ENCODE measurements at places on chromosomes 3 and 15.

DNA sequence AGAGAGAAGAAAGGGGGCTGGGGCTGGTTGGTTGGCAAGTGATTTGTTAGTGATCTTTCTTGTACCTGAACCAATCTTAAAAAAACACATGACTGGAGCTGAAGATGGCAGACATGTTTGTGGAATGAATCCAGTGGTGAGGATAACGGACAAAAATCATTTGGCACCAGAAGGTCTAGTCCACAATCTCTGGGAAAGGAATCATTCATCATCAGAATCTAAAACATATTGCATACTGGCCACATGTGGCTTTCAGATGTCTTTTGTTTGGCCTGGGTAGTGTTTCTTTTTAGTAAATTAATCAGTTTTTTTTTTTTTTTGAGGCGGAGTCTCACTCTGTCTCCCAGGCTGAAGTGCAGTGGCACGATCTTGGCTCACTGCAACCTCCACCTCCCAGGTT is 5.0 kb downstream of the NEK11 start:
- no peak for DNase-seq

- no peak for DNase-seq
These were observed 233.9 kb upstream of the ZBTB20 start for GRCh38 chr3:115380883-115381572.

DNA sequence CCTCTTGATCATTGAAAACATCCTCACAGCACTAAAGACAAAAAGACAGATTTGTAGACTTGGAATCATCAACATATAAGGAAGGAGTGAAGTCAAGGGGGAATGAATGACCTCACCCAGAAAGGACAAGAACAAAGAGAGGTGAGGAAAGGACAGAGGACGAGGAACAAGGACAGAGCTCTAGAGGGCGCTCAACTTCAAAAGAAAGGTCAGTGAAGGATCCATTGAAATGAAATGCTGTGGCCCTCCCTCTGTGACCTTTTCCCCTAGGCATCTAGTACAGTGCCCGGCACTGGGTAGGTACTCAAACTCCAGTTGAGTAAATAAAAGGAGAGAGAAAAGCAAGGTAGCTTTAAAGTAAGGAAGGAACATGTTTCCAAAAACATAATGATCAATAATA is 2.6 kb downstream of the ATP8B4 start:
- DNase-seq = no peak

GRCh38 chr3:71528816-71529215 is 54.7 kb downstream of the FOXP1 start:
- no peak for DNase-seq

DNA sequence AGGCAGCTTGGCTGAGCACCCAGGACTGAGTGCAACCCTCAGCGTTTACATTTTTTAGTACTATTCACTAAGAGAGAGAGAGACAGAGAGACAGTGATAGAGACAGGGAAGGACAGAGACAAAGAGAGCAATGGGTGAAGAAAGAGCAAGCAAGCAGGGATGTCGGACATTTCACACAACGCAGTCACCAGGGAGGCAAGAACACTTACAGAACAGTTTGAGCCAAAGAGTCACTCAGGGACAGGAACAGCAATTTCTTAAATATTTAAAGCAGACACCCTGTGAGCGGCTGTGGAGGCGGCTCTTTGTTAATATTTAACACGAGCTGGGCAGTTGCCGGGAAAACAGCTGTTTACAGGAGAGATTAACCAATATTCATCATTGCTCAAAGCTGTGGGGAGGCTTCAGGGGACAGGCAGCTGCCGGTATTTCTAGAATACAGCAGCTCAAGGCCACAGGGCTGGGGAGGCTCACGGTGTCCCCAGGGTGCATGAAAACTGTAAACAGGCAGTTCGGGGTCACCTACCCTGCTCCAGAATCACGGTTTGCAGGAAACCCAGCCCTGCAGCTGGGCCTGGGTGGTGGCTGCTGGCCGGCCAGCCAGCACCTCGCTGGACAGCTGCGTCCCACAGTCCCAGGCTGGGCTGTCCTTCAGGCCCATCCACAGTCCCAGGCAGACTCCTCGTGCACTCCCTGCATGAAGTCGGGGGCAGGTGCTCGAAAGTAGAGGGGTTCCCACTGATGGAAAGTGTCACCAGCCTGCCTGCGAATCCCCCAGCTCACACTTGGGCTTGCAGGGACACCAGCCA is 38.8 kb upstream of the PCSK6 start:
- no peak for DNase-seq

DNA sequence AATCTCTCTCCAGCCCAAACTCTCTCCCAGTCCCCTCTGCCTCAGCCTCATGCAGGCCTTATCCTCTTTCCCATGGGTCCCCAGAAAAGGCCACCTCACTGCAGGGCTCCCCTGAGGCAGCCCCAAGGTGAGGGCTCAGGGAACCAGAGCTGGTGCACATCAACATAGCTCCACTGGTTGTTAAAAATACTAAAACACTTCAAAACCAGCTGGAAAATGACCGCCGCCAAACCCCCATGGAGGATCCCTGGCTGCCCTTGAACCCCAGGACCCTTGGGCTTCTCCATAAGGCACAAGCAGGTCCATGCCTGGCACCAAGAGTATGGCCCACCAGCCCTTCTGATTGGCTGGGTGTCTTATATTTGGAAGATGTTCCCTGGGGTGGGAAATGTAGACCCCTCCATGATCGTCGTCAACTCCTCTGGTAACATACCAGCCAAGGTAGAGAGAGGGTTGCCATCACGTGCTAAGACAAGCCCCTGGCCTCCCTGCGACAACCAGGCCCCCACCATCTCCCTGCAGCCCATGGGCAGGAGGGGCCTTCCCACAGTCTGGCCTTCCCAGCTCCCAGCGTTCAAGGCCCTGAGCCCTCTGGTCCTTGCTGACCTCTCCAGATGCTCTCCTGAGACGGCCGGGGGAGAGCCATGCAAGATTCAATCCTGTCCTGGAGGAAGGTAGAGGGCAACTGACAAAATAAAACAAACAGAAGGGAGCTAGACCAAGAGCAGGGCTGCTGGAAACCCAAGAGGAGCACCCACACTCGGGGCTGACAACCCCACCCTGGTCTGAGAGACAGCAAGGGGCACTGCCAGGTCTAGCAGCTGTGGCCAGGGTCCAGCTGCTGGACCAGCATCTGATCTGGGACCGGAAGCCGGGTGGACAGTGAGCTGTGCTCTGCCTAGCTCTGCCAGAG is 132.1 kb upstream of the PRR20G start:
- no peak for DNase-seq

GRCh38 chr15:78977091-78977571 is 32.3 kb upstream of the CTSH start:
- no peak for DNase-seq

GRCh38 chr3:21901484-21901883 is 150.5 kb upstream of the ZNF385D start:
- DNase-seq = no peak

DNA sequence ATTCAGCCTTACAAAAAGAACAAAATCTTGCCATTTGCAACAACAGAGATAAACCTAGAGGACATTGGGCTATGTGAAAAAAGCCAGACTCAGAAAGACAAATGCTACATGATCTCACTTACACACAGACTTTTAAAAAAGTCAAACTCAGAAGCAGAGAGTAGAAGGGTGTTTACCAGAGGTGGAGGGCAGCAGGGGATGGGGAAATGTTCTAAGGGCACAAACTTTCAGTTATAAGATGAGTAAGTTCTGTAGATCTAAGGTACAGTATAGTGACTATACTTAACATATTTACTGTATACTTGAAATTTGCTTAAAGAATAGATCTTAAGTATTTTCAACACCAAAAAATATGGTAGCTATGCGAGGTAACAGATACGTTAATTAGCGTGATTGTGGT is 3.0 kb downstream of the MYEF2 start:
- no peak for DNase-seq

GRCh38 chr3:170470063-170471016 is 51.7 kb downstream of the CLDN11 start:
- DNase-seq = no peak

DNA sequence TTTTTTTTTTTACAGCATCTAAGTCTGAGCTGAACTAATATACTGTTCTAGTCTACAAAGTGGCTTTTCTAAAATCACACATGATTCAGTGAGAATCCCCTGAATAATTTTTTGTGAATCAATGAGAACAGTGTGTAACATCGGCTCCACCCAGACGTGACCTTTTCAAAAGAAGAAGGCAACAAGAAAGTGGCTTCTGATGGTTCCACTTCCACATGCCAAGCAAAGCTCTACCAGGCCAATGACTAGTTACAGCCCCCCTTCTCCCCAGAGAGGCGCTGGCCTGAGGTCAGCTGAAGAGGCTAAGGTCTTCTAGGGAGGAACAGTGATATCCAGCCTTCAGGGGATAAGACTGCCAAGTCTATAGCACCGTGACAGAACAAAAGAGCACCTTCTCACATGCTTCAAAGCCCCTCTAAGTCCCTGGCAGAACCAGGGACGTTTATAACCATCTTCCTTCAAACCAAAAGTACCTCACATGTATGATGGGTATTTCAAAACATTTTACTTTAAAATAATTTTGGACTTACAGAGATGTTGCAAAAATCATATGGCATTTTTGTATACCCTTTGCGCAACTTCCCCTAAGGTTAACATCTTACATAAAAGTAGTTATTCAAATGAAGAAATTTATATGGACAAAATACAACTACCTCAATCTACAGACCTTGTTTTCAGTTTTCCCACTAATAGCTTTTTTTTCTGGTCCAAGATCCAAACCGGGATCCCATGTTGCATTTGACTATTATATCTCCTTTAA is 177.9 kb downstream of the OSBPL10 start:
- DNase-seq = no peak

DNA sequence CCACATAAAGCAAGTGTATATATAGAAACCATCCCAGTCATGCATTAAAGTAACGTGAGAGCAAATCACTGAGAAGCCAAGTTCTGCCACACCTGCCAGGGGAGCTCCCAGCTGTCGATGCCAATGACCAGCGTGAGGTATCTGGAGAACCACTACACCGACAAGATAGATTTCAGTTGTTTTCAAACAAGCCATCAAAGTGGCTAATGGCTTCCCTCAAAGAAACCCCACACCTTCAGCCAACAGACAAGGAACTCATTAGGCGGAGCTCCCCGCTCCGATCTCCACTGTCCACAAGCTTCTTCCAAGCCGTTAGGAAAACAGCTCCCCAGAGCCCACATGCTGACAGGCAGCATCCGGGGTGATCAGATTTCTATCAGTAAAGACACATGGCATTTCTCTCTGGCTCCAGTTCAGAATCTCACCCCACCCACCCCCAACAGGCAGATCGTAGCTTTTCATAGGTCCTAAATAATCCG is 54.2 kb upstream of the SPATA12 start:
- no peak for DNase-seq

- no peak for DNase-seq
These were observed 29.1 kb downstream of the CHST14 start for GRCh38 chr15:40499931-40500330.

GRCh38 chr3:126259411-126260391 is 79.3 kb upstream of the ALDH1L1 start:
- peak; percentile 7 for DNase-seq

GRCh38 chr3:71095511-71096291 is 487.8 kb downstream of the FOXP1 start:
- no peak for DNase-seq

DNA sequence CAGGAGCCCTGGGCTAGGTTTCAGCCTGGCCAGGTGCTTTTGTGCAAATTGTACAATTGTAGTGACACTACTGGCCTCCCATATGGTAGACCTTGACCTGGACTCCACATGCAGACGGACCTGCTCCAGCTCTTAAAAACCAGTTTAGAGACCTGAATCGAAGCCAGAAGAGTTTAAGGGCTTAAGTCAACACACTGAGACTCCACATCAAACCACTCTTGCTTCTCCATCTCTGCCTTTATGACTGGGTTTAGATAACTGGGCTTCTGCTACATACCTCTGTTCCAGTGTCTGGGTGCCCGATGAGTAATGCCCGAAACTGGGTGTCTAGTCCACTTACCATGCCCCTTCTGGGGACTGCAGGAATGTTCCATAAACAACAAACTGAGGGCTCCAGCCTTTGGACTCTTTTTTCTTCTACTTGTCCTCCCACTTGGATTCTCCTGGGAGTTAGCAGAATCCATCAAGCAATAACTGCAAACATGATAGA is 32.8 kb downstream of the TMEM212 start:
- no peak for DNase-seq

DNA sequence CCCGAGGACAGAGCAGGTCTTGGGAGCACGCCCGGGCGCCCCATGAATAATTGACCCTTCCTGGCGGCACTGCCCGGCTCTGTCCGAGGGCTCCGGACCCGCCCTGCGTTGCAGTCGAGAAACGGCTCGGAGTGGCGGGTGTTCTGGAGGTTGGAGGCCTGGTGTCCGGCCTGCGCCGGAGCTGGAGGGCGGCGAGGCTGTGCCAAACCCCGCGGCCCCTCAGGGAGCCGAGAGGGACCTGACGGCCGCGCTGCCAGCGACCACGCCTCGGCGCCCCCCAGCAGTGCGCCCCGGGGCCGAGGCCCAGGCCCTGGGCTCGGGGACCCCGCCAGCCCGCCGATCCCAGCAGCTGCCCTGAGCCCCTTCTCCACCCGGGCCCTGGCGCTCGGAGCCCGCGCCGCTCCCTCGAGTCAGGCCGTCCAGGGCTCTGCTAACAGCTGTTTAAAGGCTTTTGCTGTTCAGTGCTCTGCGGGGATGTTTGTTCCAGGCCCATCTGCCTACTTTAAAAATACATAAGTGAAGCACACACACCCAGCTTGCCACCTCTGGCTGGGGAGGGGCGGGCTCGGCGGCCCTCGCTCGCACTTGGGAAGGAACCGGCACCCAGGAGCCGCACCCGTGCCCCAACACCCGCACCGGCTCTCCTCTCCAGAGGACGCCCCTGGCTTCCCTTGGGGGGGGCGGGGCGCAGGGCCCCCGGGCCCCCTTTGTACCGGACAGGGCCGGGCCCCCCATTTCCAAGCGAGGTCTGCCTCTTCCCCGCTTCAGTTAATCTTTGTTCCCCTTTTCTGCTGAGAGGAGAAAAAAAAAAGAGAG is 730 bp upstream of the ZNF710 start:
- no peak for DNase-seq

DNA sequence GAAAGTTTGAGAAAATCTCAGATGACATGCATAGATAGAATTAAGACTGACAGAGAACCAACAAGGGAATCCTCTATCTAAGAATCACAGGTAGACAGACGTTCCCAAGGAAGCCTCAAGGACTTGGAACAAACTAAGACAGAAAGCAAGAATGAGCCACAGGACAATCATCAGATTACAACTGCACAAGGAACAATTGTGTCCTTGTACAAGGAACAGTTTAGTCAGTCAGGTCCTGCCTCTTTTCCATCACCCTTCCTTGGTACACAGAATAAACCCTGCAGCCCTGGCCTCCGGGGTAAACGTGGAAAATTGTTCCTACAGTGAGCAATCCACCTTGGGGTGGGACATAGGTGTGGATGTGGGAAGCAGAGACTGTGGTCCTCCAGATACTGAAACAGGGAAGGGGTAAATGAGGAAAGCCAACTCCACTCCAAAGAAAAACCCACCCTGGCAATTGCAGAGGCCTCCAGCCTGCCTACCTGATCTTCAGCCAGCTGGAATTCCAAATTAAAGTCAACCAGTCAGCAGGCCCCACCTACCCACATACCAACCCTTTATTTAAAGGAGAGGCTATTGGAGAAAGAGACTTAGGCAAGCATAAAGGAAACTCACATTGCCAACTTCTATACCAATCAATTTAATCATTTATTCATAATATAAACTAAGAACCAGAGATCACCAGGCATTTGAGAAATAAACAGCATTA is 73.4 kb downstream of the ULK4 start:
- DNase-seq = no peak

GRCh38 chr15:78024883-78025282 is 52.6 kb downstream of the TBC1D2B start:
- DNase-seq = no peak
